AML-193 (cell line): ENCODE measurements at places on chromosomes 16 and 17.
A peak's percentile ranks its signal among the peaks of the same experiment; 100 is the strongest.

- DNase-seq: no peak
Measured at GRCh38 chr16:55136356-55137150, 187.4 kb upstream of the IRX6 start.

- no peak for DNase-seq
Measured at GRCh38 chr16:70419384-70420327, 19.2 kb downstream of the ST3GAL2 start.

GRCh38 chr16:86814256-86814655, 235.9 kb downstream of the FOXL1 start:
- no peak for DNase-seq

- DNase-seq: no peak
Measured at GRCh38 chr17:7352910-7353635, 1.1 kb downstream of the KCTD11 start.

- DNase-seq: peak; percentile 69
Measured at GRCh38 chr16:22077700-22078313, 14.5 kb upstream of the VWA3A start.

- DNase-seq: no peak
Measured at GRCh38 chr17:57531648-57532504, 213.2 kb downstream of the CCDC182 start.
